Kidney (tissue), 22 donors: ENCODE measurements at places on chromosomes 3 and 15. TPM values are rescaled to one million over a fixed set of nuclear protein-coding genes. Genes with fewer than 3 reads are reported as not detected.

KCNH8 gene
- not detected for polyA plus RNA-seq

SLC51A gene
- 6.5 TPM for polyA plus RNA-seq

NPAP1 gene
- 0.04 TPM for polyA plus RNA-seq

TMEM212 gene
- not detected for polyA plus RNA-seq

MUC4 gene
- polyA plus RNA-seq, result not detected

VPS18 gene
- 21.9 TPM for polyA plus RNA-seq

SLC22A14 gene
- polyA plus RNA-seq, result 0.75 TPM

RLBP1 gene
- not detected for polyA plus RNA-seq

SNTN gene
- polyA plus RNA-seq, result not detected

ZNF860 gene
- polyA plus RNA-seq, result 0.84 TPM

MED12L gene
- polyA plus RNA-seq, result 0.13 TPM

SYNM gene
- 4.5 TPM for polyA plus RNA-seq

FETUB gene
- polyA plus RNA-seq, result not detected

IGF2BP2 gene
- polyA plus RNA-seq, result 7.7 TPM

GABRR3 gene
- polyA plus RNA-seq, result not detected

MB21D2 gene
- 3.2 TPM for polyA plus RNA-seq

ZIC1 gene
- not detected for polyA plus RNA-seq
